GM23248 (cell line): ENCODE measurements at places on chromosomes 7 and 10. TPM values are rescaled to one million over a fixed set of nuclear protein-coding genes. Genes with fewer than 3 reads are reported as not detected.

The SEMA3A gene
- total RNA-seq = 36.5 and 48.4 TPM in 2 replicates

The SPDYE2B gene
- not detected in 2 replicates for total RNA-seq

The NXPH1 gene
- not detected in 2 replicates for total RNA-seq

The PTPRN2 gene
- not detected in 2 replicates for total RNA-seq

The ANKRD22 gene
- 0.22 TPM in 1 of 2 replicates, not detected in the other for total RNA-seq

The ITGB8 gene
- total RNA-seq = 9.9 and 11.9 TPM in 2 replicates

The ZNF716 gene
- total RNA-seq = not detected in 2 replicates

The PSD gene
- total RNA-seq = 1.0 and 11.3 TPM in 2 replicates

The NME8 gene
- not detected in 2 replicates for total RNA-seq

The NAT16 gene
- not detected in 2 replicates for total RNA-seq

The CDHR3 gene
- 2.6 and 3.3 TPM in 2 replicates for total RNA-seq

The WDR86 gene
- total RNA-seq = 0.25 TPM in 1 of 2 replicates, not detected in the other

The BLNK gene
- not detected in 2 replicates for total RNA-seq

The C10orf71 gene
- not detected in 2 replicates for total RNA-seq

The ZNF117 gene
- 2.8 and 4.3 TPM in 2 replicates for total RNA-seq

The PRPS1L1 gene
- not detected in 2 replicates for total RNA-seq

The ECHS1 gene
- total RNA-seq = 76.1 and 82.2 TPM in 2 replicates

The CALML5 gene
- not detected in 2 replicates for total RNA-seq

The RGR gene
- not detected in 2 replicates for total RNA-seq

The CALY gene
- total RNA-seq = 0.86 TPM in 1 of 2 replicates, not detected in the other
